A172 (cell line): ENCODE measurements at places on chromosomes 2 and 18. TPM values are rescaled to one million over a fixed set of nuclear protein-coding genes. Genes with fewer than 3 reads are reported as not detected.

DNA sequence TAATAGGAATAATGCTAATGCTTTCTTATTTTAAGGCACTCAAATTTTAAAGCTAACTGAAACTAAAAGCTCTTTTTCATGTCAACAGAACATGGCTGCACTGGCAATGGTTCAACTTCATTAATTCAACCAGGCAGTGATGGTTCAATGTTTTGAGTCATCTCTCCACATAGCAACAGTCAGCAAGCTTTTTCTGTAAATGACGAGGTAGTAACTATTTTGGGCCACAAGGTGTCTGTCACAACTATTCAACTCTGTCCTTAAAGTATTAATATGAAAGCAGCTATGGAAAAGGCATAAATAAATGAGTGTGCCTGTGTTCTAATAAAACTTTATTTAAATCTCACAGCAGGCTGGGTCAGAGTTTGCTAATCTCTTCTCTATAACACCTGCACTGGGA lies 1425.6 kb upstream of the PIK3C3 start:
- DNase-seq, result peak; percentile 42

- no peak for DNase-seq
Measured at GRCh38 chr2:239957681-239958472, 67.3 kb downstream of the NDUFA10 start.

DNA sequence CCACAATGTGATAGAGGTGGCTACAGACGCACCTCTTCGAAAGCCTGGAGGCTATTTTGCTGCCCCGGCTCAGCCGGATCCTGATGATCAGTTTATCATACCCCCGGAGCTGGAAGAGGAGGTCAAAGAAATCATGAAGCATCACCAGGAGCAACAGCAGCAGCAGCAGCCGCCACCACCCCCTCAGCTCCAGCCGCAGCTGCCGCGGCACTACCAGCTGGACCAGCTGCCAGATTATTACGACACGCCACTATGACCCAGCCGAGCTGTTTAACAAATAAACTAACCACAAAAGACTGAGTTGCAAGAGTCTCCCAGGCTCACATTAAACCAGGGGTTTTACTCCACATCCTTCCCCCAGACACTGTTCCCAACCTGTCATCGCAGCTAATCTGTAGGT lies 263.8 kb downstream of the PHLPP1 start:
- peak; percentile 54 for DNase-seq

DNA sequence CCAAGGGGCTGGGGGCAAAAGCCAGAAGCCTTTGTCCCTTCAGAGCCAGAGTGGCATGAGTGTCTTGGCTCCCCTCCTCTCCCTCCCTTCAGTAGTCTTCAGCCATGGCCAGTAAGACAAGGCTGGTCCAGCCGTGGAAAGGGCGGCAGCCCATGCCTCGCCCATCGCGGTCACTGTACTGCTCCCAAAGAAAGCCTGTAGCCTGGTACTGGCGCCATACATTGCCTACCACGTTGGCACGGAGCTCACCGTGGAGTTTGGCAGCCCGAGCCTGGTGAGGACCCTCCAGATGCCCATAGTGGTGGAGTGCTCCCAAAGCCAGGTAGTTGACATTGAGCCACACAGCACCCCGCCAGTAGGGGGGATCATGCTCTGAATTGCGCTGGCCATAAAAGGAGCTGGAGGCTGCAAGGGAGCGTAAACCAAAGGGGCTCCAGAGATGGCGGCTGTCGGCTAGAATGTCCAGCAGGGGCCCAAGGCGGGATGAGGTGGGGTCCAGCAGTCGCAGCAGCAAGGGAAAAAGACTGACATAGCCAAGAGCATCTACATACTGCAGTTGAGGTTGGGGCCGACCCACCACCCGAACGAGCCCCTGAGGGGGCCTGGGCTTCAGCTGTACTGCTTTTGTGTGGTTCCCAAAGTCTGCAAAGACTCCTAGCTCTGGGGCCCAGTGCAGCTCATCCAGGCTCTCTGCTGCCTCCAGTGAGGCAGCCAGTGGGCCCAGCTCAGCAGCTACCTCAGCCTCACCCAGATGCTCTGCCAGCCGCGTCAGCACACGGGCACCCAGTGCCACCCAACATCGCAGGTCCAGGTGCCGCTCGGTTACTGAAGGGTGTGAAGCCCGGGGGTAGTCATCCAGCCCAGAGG lies 3.2 kb downstream of the WBP1 start:
- no peak for DNase-seq

GRCh38 chr18:75802681-75803080 lies 375.2 kb upstream of the SMIM21 start:
- DNase-seq, result no peak

DNA sequence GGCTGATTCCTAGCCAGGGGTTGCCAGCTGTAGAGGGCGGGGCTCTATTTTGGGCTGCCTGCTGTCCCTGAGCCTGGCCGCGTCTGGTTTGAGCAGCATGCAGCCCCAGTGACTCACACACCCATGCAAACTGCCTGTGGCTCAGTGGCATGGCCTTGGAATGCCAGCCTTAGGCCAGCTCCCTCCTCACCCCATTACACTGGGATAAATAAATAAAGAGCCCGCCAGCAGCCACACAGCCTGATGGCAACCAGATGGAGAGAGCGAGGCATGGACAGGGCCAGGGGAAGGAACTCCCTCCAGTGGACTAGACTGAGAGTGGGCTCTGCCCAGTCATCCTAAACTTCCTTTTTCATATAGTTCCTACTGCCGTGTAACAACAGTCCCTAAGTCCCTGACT lies 18.3 kb downstream of the NHEJ1 start:
- DNase-seq, result peak; percentile 91

GRCh38 chr2:126444512-126444911 lies 211.4 kb upstream of the GYPC start:
- DNase-seq, result no peak

DNA sequence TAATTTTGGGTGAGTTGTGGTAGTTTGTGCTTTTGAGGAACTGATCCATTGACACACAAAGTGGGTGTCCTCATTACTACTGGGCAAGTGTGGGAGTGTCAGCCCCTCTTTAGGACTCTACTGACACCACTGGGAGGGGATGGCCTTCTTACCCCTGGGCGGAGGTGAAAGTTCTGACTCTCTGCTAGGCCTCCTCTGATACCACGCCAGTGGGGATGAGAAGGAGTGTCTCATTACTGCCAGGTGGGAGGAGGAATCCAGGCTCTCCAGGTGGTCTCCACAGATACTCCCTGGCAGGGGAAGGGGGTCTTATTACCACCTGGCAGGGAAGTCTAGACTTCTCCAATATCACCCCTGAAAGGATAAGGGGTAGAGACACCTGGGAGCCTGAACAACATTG lies 9.1 kb downstream of the LCLAT1 start:
- DNase-seq, result no peak

- DNase-seq, result peak; percentile 13
Measured at GRCh38 chr2:40653829-40654228, 201.9 kb upstream of the SLC8A1 start.

GRCh38 chr2:19046986-19047780 lies 311.2 kb downstream of the OSR1 start:
- DNase-seq, result no peak

GRCh38 chr2:165743442-165743841 lies 50.6 kb downstream of the GALNT3 start:
- DNase-seq, result no peak

DNA sequence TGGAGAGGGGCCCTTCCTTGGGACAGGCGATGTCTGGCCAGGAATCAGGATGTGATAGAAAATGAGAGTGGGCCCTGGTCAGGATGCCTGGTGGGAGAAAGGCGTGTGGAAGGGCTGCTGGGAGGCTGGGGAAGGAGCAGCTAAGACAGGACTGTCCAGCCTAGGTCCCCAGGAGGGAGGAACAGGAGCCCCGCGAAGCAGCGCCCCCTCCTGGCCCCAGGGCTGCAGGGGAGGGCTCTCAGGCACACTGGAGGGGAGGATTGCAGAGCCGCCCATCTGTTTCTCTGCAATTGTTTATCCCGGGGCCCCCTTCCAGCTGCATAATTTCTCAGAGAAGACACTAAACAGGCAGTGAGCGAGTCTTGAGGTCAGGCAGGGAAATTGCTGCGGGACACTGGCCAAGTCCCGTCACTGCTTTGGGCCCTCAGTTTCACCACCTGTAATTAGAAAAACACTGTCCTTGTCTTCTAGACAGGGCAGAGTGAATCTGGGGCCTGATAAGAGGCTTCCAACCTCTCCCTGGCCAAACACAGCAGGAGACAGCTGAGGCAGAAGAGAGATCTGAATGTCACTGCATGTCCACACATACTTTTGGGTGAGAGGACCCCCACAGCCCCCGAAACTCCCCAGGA lies 3.9 kb upstream of the NPPC start:
- no peak for DNase-seq

DNA sequence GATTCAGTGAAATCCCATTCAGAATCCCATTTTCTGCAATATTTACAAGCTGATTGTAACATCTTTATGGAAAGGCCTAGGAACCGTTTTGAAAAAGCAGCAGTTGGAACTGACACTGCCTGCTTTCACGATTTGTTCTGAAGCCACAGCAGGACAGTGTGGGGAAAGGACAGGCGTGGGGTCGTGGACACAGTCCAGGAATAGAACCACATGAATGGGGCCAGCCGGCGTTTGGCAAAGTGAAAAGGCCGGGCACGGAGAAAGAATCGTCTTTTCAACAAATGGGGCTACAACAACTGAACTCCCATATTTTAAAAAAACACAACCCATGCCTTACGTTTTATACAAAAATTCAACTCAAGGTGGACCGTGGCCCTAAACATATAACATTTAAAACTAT lies 69.8 kb downstream of the SLC66A2 start:
- no peak for DNase-seq

- DNase-seq, result no peak
Measured at GRCh38 chr2:226906163-226906693, 70.4 kb downstream of the RHBDD1 start.

DNA sequence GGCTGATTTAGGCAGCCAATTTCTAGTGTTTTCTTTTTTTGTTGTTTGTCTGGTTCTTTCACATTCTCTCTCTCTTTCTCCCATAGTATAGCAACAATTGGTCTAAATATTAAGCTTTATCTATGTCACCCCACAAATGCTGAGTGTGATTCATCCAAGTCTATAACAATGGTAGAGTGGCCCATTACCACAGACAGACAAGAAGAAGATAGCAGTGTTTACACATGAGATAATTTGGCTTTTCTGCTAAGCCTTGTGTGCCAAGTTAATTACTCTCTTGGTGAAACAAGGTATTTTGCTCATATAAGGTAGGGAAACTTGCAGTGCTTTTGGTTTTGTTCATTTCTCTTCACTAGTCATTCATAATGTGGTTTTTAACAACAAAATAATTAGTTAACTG lies 166.5 kb downstream of the SLC8A1 start:
- DNase-seq, result no peak

DNA sequence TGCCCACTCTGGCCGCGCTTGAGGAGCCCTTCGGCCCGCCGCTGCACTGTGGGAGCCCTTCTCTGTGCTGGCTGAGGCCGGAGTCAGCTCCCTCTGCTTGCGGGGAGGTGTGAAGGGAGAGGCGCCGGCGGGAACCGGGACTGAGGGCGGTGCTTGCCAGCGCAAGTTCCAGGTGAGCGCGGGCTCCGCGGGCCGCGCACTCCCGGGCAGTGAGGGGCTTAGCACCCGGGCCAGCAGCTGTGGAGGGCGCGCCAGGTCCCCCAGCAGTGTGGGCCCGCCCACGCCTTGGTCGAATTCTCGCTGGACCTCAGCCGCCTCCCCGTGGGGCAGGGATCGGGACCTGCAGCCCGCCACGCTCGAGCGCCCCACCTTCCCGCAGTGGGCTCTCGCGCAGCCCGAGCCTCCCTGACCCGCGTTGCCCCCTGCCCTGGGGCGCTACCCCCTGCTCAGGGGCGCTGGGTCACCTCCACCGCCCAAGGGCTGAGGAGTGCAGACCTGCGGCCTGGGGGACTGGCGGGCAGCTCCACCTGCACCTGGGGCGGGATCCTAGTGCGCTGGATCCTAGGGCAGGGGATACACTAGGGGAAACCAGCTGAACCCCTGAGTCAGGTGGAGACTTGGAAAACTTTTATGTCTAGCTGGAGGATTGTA lies 97.3 kb downstream of the CD8B2 start:
- DNase-seq, result no peak

GRCh38 chr2:151902829-151903228 lies 74.6 kb upstream of the ARL5A start:
- no peak for DNase-seq

DNA sequence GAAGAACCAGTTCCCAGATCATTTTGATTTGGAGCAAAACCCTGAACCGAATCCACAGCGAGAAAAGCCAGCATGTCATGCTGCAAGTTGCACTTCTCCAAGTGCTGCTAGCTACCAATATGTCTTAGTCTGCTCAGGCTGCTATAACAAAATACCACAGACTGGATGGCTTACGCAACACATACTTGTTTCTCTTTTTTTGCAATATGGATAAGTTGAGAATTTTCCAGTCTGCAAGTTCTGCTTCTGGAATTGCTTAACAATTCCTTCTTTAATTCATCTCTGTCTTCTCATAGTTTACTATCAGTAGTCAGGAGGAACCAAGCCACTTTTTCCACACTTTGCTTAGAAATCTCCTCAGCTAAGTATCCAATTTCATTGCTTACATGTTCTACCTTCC lies 105.9 kb upstream of the RBBP8 start:
- DNase-seq, result no peak

DNA sequence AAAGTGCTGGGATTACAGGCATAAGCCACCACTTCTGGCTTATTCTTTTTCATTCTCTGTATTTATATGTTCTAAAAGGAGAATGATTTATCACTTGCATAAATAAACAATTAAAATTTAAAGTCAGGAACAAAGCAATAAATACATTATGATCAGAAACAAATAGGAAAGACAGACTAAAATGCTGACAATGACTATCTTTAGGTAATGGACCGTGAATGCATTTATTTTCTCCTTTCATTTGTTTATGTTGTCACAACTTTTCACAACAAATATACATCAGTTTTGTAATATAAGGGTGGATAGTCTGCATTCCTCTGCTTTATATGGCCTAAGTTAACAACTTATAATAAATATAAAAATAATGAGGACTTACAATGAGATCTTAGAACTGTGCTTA lies 199.2 kb upstream of the EPHA4 start:
- DNase-seq, result no peak

DNA sequence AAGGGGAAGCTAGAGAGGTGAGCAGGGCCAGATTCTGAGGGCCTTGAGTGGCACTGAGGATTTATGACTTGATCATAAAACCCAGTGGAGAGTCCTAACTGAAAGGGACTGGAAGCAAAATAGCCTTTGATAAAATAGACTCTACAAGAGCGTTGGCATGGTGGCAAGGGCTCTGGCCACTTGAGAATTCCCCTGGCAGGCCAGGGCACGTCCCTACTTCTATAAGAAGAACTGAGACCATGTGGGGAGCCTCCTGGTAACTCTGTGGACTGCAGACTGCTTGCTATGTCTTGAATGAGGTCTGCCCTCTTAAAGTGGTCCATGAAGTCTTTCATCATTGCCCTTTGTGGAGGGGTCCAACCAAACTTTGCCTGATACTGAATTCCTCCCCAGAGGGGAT lies 324.8 kb downstream of the ALK start:
- DNase-seq, result no peak

GRCh38 chr2:218895759-218896500 lies 15.3 kb downstream of the WNT10A start:
- DNase-seq, result peak; percentile 69

Gene DNER
- 59.8 and 68.3 TPM in 2 replicates for total RNA-seq

Gene EDAR
- total RNA-seq, result not detected in 2 replicates

Gene RBBP8
- 63.4 and 95.1 TPM in 2 replicates for total RNA-seq

Gene ARHGAP28
- total RNA-seq, result 20.4 and 24.3 TPM in 2 replicates

Gene FEV
- total RNA-seq, result not detected in 2 replicates

Gene OSBPL6
- total RNA-seq, result 2.8 and 3.1 TPM in 2 replicates

Gene MYO1B
- total RNA-seq, result 4.1 and 4.9 TPM in 2 replicates

Gene FAHD2B
- total RNA-seq, result 3.2 and 6.1 TPM in 2 replicates
